ENCODE measurements at places on chromosomes 16 and 17. TPM values are rescaled to one million over a fixed set of nuclear protein-coding genes. Genes with fewer than 3 reads are reported as not detected.

AARSD1 gene
- 28.5 TPM for total RNA-seq

KCNJ16 gene
- 6.9 TPM for total RNA-seq

- no peak for DNase-seq
Observed at GRCh38 chr17:27944546-27945332, 51.6 kb upstream of the LYRM9 start.

ABCA6 gene
- 3.7 TPM for total RNA-seq

GRCh38 chr17:42378359-42378958 is 9.8 kb downstream of the STAT3 start:
- DNase-seq = no peak

Measured in frontal cortex (tissue), 4 donors.